ENCODE measurements at places on chromosomes 2 and 18. TPM values are rescaled to one million over a fixed set of nuclear protein-coding genes. Genes with fewer than 3 reads are reported as not detected.
A peak's percentile ranks its signal among the peaks of the same experiment; 100 is the strongest.

The TRPM8 gene
- polyA plus RNA-seq = not detected

The SCYGR4 gene
- polyA plus RNA-seq = not detected

The FEZ2 gene
- 16.4 TPM for polyA plus RNA-seq

The ADGRF3 gene
- not detected for polyA plus RNA-seq

The PHLPP1 gene
- 1.8 TPM for polyA plus RNA-seq

The ZNF385B gene
- 0.26 TPM for polyA plus RNA-seq

The SKOR2 gene
- not detected for polyA plus RNA-seq

GRCh38 chr2:82494739-82495138 lies 1964.3 kb downstream of the SUCLG1 start:
- H3K4me1 ChIP-seq = no peaks in the 10 kb centered on the region
- no peak for DNase-seq
- H3K27me3 ChIP-seq = no peaks in the 10 kb centered on the region
- no peak overlapping the region for H3K4me3 ChIP-seq

DNA sequence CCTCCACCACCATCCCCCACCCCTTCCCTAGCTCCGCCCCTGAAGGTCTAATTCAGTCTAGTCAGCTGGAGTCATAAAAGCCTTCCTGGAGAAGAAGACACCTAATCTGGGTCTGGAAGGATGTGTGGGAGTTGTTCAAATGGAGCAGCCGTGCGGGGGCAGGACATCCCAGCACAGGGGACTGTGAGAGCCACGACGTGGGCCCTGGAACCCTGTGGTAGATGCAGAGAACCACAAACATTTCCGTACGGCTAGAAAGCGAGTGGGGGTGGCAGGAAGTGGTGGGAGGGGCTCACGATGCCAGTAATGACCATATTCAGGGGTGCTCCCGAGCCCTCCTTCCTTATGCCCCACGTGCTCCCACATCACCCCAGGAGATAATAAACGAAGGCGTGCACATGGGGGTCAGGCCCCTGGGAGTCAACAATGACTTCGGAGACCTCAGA lies 20.9 kb upstream of the COL6A3 start:
- H3K4me1 ChIP-seq = peaks cover 53% of the 10 kb centered on the region
- no peaks in the 10 kb centered on the region for H3K36me3 ChIP-seq
- peak overlapping the region; percentile 58 for H3K27ac ChIP-seq
- DNase-seq = no peak
- H3K27me3 ChIP-seq = no peaks in the 10 kb centered on the region

DNA sequence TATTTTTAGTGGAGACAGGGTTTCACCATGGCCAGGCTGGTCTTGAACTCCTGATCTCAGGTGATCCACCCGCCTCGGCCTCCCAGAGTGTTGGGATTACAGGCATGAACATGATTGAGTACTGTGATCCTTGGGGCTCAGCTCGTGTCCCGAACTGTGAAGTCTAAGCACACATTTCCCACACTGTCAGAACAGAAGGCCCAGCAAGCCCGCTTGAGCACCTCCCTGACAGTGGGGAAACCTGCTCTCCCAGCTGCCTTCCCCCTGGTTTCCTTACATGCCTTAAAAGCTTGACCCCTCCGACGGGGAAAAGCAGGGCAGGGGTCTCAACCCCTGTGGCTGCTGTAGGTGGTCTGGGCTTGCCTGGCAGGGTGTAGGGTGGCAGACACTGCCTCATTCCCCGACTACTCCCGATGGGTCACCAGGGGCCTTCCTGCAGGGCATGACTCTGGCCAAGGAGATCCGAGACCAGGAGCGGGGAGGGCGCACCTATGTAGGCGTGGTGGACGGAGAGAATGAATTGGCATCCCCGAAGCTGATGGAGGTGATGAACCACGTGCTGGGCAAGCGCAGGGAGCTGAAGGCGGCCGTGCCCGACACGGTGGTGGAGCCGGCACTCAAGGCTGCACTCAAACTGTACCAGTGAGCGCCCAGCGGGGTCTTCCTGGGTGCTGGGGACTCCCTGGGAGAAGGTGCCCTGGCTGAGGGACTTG lies 10.1 kb downstream of the VIL1 start:
- H3K27me3 ChIP-seq = no peaks in the 10 kb centered on the region
- no peak for DNase-seq
- no peaks in the 10 kb centered on the region for H3K4me1 ChIP-seq
- H3K36me3 ChIP-seq = no peaks in the 10 kb centered on the region
- H3K27ac ChIP-seq = no peak overlapping the region

GRCh38 chr2:214130114-214130513 lies 280.7 kb upstream of the VWC2L start:
- no peaks in the 10 kb centered on the region for H3K27me3 ChIP-seq
- no peak overlapping the region for H3K27ac ChIP-seq
- DNase-seq = no peak
- H3K4me1 ChIP-seq = no peaks in the 10 kb centered on the region

DNA sequence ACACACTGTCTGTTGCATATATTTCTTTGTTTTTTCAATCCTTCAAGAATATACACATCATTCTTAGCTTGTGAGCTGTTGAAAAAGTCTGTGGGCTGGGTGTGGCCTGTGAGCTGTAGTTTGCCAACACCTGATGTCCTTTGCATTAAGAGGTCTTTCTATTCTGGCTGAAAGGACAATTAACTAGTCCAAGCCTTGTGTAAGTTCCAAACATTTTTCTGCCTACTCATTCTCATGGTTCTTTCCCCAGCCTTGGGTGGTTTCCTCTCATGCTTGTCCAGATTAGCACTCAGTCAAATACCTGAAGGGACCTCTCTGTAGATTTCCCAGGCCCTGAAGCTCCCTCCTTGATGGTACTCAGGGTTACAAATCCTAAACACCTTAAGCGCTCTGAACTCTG lies 57.8 kb upstream of the NABP1 start:
- DNase-seq = no peak
- H3K4me1 ChIP-seq = no peaks in the 10 kb centered on the region
- no peak overlapping the region for H3K4me3 ChIP-seq

DNA sequence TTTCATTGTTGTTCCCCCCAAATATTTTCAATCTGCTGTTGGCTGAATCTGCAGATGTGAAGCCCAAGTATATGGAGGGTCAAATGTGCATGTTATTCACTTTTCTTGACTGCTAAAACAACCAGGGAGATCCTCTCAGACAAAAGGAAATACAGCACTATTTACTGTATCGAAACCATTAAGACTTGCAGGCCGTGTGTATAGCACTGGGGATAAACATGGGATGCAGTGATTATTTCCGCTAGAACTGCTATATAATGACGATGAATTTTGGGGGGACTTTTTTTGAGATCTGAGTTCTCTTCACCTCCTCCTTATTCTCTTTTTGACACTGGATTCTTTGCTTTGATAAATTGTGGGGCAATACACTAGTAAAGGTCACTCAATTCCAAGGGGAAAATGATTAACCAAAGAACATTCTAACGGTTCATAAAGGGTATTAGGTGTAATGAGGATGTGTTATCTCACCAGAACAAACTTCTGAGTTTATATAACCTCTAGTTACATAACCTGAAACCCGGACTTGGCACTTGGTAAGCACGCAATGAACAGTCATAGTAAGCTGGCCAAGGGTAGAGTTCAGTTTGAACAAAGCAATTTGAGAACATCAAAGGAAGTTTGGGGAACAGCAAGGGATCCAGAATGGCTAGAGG lies 3.5 kb upstream of the UGT1A1 start:
- H3K4me3 ChIP-seq = no peak overlapping the region
- peaks cover 6% of the 10 kb centered on the region for H3K27me3 ChIP-seq
- H3K4me1 ChIP-seq = no peaks in the 10 kb centered on the region
- DNase-seq = no peak
- H3K27ac ChIP-seq = no peak overlapping the region

DNA sequence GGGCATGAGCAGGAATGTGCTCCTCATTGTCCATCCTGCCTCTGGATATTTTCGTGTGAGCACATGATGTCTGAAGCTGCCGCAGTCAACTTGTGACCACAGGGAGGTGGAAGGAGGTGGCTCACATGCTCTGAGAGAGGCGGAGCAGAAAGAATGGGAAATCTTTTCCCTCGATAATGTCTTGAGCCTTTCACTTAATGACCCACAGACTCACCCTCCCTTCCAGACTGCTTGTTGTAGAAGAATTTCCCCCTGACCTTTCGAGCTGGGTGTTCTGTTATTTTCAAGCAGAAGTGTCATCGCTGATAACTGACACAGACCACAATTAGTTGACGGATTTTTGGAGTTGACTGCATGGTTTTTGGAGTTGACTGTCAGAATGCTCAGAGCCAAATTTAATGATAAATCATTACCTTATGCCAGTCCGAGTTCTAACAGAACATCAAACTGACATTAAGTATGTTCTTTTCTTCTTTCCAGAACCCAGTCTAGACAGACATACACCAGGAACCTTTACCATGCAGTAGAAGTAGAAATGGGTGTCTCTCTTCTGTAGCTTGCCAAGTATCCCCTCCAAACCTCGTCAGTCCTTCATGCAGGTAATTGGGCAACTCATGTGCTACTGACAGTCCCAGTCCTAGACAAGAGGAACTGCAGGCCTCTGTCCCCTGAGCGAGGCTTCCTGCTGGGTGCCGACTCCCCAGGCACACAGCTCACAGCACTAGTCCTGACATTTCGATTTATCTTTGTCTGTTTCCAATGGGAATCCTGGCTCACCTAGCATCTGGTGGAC lies 29.4 kb upstream of the RTTN start:
- H3K27ac ChIP-seq = peak overlapping the region; percentile 48
- H3K4me3 ChIP-seq = no peak overlapping the region
- DNase-seq = peak; percentile 28
- no peaks in the 10 kb centered on the region for H3K27me3 ChIP-seq
- peaks cover 13% of the 10 kb centered on the region for H3K4me1 ChIP-seq
- H3K36me3 ChIP-seq = no peaks in the 10 kb centered on the region

GRCh38 chr18:58590254-58590653 lies 38.6 kb downstream of the ALPK2 start:
- H3K4me3 ChIP-seq = no peak overlapping the region
- H3K27me3 ChIP-seq = no peaks in the 10 kb centered on the region
- no peak for DNase-seq
- H3K36me3 ChIP-seq = no peaks in the 10 kb centered on the region

DNA sequence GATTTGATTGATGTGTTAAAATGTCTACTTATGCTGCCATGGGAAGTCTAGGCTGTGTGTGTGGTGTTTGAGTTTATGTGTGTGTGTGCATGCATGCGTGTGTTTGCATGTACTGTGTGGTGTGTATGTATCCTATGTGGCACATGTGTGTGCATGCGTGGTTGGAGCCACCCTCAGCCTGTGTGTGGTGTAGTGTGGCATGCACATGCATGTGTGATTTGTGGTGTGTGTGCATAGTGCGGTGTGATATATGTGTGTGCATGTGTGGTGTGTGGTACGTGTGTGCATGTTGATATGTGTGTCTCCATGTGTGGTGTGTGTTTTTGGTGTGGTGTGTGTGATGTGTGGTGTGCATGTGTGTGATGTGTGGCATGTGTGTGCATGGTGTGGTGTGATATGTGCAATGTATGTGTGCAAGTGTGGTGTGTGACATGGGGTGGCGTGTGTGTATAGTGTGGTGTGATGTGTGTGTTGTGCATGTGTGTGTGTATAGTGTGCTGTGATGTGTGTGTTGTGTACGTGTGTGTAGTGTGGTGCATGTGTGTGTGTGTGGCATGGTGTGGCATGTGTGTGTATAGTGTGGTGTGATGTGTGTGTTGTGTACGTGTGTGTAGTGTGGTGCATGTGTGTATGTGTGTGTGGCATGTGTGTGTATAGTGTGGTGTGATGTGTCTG lies 66.6 kb upstream of the HDAC4 start:
- no peaks in the 10 kb centered on the region for H3K4me1 ChIP-seq
- H3K36me3 ChIP-seq = no peaks in the 10 kb centered on the region
- no peak overlapping the region for H3K4me3 ChIP-seq
- peaks cover 9% of the 10 kb centered on the region for H3K27me3 ChIP-seq
- no peak for DNase-seq

- H3K36me3 ChIP-seq = no peaks in the 10 kb centered on the region
- no peak for DNase-seq
- no peak overlapping the region for H3K27ac ChIP-seq
- H3K4me1 ChIP-seq = peaks cover 8% of the 10 kb centered on the region
Observed at GRCh38 chr18:44552706-44553105, 128.0 kb upstream of the SETBP1 start.

DNA sequence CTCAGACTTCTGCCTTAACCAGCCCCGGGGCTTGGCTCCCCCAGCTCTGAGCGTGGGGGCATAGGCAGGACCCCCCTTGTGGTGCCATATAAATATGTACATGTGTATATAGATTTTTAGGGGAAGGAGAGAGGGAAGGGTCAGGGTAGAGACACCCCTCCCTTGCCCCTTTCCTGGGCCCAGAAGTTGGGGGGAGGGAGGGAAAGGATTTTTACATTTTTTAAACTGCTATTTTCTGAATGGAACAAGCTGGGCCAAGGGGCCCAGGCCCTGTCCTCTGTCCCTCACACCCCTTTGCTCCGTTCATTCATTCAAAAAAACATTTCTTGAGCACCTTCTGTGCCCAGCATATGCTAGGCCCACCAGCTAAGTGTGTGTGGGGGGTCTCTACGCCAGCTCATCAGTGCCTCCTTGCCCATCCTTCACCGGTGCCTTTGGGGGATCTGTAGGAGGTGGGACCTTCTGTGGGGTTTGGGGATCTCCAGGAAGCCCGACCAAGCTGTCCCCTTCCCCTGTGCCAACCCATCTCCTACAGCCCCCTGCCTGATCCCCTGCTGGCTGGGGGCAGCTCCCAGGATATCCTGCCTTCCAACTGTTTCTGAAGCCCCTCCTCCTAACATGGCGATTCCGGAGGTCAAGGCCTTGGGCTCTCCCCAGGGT lies 5.5 kb downstream of the CTDSP1 start:
- DNase-seq = no peak
- peak overlapping the region; percentile 91 for H3K27ac ChIP-seq
- H3K4me3 ChIP-seq = peak overlapping the region; percentile 40
- peaks cover 37% of the 10 kb centered on the region for H3K36me3 ChIP-seq
- H3K27me3 ChIP-seq = no peaks in the 10 kb centered on the region

GRCh38 chr2:29463181-29463900 lies 348.1 kb downstream of the CLIP4 start:
- no peak overlapping the region for H3K27ac ChIP-seq
- H3K27me3 ChIP-seq = no peaks in the 10 kb centered on the region
- H3K4me3 ChIP-seq = no peak overlapping the region
- H3K36me3 ChIP-seq = no peaks in the 10 kb centered on the region

- no peaks in the 10 kb centered on the region for H3K36me3 ChIP-seq
- no peak overlapping the region for H3K4me3 ChIP-seq
- peaks cover 9% of the 10 kb centered on the region for H3K4me1 ChIP-seq
- DNase-seq = no peak
Observed at GRCh38 chr2:9174771-9175437, 31.7 kb upstream of the ASAP2 start.

Data from heart right ventricle (tissue), 16 donors.